Activated CD4-positive, alpha-beta T cell treated with anti-CD3 and anti-CD28 coated beads for 4 hours (primary cell): ENCODE measurements at places on chromosomes 3 and 15.

DNA sequence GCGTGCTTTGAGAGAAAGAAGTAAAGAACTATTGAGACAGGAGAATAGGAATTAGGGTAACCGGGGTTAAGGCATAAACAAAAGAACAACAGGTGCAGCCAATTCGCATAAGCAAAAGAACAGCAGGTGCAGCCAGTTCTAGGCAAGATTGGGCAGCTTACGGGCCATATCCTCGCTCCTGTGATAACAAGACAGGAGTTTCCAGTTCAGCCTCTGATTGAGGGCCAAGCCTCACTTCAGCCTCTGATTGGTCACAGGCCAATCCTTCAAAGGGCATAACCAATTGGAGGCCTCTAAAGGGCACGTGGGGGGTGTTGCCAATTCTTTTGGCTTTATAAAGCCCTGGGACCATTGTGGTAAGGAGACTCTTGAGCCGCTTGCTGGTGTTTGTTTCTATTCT lies 143.5 kb downstream of the GADL1 start:
- DNase-seq = no peak

- no peak for DNase-seq
Measured at GRCh38 chr15:41730543-41730942, 43.7 kb upstream of the MAPKBP1 start.

DNA sequence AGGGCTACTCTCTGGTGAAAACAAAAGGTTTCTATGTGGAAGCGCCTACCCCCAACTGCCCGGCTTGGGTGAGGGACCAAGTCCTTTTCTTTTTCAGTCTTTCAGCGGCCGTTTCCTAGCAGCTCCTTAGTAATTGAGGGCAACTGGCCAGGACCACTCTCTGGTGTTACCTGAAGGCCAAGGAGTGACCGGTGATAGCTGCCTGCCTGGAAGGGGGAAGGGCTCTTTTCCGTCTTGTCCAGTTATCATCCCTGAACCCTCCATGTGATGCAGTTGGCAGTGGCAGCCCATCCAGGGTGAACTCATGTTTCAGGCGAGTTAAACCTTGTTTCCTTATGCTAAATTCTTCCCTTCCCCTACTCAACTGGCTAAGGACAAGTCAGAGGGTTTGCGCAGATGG lies 33.3 kb downstream of the RHCG start:
- DNase-seq = no peak

GRCh38 chr15:89186803-89187202 lies 34.6 kb downstream of the RLBP1 start:
- DNase-seq = no peak

- DNase-seq = no peak
Measured at GRCh38 chr3:126450744-126451143, 24.9 kb downstream of the ZXDC start.

GRCh38 chr3:180700941-180701340 lies 21.7 kb upstream of the CCDC39 start:
- DNase-seq = no peak

DNA sequence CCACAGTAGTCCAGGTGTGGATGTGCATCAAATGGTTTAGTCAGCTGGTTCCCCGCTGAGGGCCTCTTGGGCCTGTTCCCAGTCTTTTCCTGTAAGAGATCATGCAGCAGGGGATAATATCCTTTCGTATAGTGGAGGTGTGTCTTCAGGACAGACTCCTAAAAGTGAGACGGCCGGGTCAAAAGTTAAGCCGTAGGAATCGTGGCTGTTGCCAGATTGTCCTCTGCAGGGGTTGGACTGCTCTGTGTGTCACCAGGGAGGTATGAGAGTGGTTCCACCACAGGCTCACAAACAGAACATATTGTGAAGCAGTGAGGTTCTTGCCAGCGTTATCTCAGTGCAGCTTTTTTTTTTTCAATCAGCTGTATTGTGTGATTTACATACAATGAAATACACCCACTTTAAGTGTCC lies 95.0 kb downstream of the VGLL4 start:
- no peak for DNase-seq

DNA sequence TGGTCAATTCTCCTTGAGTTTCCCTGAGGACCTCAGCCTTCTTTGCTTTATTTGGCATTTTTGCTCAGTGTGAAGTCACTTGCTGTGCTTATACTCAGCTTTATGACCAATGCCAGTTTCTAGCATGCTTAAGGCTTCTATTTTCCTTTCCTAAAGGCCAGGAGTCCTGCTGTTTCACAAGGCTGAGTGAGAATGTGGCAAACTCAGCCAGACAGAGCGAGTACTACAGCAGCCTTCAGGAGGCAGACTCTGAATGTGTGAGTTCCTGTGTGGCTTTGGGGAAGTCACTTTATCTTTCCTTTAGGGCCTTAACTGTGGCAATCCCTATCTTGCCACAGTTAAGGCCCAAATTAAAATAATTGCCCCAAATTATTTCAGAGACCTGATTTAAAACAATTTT lies 213.2 kb upstream of the MRPL3 start:
- DNase-seq = no peak

DNA sequence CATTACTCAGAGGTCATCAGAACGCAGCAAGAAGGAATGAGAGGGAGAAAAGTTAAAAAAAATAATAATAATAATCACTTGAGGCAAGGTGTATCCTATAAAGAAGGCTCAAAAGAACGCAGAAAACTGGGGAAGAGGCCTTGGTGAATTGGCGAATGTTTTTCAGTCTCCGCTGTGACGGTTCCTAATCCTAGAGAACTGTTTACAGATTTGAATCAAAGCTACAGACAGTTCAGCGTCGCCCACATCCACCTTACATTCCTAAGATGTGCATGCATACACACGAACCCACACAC lies 634 bp downstream of the ZMAT3 start:
- no peak for DNase-seq

DNA sequence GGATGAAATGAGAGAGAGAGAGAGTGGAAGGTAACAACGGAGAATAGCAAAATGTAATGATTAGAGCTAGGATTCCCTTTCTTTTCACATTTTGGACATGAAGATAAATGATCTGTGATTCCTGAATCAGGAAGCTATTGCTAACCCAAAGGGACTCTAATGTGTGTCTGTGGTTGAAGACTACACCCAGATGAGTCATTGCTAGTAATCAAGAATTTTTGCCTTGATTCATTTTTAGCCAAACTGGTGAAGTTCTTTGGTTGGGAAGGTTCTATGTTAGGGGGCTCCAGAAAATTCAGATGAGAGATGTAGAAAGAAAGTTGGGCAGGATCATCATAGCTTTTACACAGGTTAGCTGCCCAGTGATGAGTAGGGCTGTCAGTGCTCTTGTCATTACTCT lies 116.4 kb downstream of the DUT start:
- no peak for DNase-seq
